ENCODE measurements at places on chromosomes 11 and 22.

GRCh38 chr11:60633645-60634044 lies 65.8 kb upstream of the MS4A8 start:
- DNase-seq, result no peak

DNA sequence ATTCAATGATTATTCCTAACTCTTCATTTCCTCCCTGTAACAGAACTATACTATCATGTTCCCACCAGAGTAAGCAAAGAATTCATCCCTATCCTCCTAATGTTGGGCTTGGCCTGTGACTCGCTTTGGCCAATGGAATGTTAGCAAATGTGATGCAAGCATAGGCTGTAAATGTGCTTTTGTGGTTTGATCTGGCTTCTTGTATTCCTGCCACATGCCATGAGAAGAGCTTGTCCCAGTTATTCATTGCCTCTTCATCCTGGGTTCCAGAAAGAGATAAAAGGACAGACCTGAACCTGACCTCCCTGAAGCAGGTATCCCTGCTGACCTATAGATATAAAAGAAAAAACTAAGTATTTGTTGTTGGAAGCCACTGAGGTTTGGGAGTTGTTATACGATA lies 51.0 kb downstream of the SYTL2 start:
- DNase-seq, result no peak

DNA sequence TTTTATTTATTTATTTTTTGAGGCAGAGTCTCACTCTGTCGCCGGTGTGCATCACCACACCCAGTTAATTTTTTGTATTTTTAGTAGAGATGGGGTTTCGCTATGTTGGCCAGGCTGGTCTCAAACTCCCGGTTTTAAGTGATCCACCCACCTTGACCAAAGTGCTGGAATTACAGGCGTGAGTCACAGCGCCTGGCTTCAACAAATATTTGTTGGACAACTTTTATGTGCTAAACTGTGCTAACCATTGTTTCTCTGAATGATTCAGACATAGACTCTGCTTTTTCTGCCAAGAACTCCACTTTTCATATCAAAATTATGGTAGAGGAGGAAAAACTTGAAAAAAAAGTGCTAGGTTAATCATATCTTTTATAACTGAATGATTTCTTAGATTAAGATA lies 36.3 kb downstream of the MMP7 start:
- no peak for DNase-seq

GRCh38 chr22:29511126-29511862 lies 31.3 kb downstream of the NEFH start:
- DNase-seq, result no peak

GRCh38 chr22:47345025-47345424 lies 582.6 kb downstream of the TBC1D22A start:
- DNase-seq, result no peak

DNA sequence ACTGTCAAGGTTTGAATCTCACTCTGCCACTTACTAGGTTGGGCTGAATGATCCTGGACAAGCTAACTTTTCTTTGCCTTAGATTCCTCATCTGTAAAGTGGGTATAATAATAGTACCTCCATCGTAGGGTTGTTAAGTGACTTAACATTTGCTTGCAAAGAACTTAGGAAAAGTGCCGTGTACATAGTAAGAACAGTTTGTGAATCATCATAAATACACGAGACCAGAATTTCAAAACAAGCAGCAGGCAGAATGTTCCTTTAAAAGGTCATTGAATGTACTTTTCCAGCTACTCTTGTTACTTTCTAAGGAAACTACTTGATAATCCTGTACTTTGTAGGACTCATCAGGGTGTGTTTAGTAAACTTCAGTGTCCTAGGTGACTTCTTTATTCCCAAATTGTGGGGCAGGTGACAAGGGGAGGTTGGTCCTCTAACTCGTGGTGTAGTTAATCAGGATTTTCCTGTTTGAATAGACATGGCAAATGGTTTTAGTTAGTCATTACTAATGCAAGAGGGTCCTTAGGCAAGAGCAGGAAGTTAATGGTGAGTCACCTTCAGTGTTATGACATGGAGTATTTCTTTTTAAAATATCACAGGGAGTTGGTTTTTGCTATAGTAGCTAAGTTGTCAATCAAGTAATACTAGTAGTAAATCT lies 67.9 kb downstream of the YAP1 start:
- DNase-seq, result no peak

- DNase-seq, result no peak
Observed at GRCh38 chr11:109041876-109042275, 377.0 kb downstream of the DDX10 start.

GRCh38 chr11:100922121-100922520 lies 207.5 kb downstream of the PGR start:
- DNase-seq, result no peak

- peak; percentile 73 for DNase-seq
Observed at GRCh38 chr11:117822074-117823033, 2.2 kb downstream of the FXYD2 start.

DNA sequence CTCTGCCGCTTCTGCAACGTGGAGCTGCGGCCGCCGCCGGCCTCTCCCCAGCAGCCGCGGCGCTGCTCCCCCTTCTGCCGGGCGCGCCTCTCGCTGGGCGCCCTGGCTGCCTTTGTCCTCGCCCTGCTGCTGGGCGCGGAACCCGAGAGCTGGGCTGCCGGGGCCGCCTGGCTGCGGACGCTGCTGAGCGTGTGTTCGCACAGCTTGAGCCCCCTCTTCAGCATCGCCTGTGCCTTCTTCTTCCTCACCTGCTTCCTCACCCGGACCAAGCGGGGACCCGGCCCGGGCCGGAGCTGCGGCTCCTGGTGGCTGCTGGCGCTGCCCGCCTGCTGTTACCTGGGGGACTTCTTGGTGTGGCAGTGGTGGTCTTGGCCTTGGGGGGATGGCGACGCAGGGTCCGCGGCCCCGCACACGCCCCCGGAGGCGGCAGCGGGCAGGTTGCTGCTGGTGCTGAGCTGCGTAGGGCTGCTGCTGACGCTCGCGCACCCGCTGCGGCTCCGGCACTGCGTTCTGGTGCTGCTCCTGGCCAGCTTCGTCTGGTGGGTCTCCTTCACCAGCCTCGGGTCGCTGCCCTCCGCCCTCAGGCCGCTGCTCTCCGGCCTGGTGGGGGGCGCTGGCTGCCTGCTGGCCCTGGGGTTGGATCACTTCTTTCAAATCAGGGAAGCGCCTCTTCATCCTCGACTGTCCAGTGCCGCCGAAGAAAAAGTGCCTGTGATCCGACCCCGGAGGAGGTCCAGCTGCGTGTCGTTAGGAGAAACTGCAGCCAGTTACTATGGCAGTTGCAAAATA lies 816 bp downstream of the PDE3B start:
- DNase-seq, result peak; percentile 32

DNA sequence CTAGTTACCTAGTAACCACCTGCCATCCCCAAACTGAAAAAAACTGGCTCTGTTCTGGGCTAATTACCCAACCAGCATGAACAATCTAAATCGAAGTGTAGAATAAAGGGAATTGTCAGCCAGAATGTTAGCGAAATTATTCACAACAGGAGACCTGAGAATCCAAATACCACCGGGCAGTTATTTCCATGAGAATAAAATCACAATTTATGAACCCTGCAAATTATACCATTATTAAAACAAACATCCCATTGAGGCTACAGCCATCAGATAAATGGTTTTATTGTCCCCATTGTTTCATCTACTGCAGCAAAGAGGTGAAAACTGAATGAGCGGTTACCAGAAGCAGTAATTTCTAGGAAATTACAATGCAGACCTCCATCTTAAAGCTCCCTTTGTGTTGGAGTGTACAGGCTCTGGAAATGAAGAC lies 21.7 kb downstream of the FAM168A start:
- DNase-seq, result no peak

DNA sequence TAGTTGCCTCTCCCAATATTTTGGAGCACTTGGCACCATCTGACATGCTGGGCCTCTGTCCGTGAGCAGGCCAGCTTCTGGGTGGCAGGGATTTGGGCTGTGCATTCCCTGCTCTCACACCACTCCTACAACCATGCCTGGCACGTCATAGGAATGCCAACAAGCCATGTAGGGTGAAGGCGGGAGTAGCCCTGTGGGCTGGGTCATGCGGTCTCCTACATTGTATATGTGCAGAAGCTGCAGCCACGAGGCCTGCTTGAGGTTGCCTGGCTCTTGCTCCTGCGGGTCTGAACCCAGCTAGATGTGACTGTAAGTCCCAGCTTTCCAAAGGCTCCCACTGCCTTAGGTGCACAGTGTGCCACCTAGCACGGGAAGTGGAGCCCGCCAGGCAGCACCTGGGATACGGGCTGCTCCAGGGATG lies 14.5 kb downstream of the MYEOV start:
- no peak for DNase-seq

- no peak for DNase-seq
Observed at GRCh38 chr11:75035256-75035655, 46.5 kb downstream of the NEU3 start.

DNA sequence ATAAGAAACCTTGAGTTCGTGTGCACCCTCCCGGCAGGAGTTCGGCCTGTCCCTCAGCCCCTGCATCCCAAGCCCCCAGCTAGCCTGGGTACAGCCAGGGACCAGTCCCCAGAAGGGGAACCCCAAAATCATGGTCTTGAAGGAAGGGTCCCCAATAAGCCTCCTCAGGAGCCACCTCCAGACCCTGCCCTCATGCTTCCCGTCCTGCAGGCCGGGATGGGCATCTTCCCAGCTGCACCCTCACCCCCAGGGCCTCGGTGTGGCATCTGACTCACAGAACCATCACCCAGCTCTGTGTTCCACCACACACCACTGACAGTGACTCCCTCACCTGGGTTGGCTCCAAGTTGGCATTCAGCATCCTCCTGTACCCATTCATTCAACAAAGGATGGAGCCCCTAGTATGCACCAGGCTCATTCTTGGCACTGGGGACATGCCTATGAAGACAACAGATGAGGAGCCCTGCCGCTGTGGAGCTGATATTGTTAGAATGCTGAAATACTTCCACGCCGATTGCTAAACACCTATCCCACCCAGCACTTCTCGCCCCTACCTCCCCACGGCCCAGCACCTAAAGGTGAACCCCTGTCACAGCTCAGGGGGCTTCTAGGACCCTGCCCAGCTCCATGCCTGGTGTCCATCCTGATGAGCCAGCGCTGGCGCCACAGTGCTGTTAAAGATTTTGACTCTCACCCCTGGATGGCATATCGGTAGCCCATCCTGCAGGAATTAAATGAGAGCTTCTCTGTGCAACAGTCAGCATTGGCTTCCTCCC lies 77.8 kb downstream of the BUD13 start:
- DNase-seq, result no peak

GRCh38 chr22:45830531-45831245 lies 146.3 kb downstream of the WNT7B start:
- no peak for DNase-seq

DNA sequence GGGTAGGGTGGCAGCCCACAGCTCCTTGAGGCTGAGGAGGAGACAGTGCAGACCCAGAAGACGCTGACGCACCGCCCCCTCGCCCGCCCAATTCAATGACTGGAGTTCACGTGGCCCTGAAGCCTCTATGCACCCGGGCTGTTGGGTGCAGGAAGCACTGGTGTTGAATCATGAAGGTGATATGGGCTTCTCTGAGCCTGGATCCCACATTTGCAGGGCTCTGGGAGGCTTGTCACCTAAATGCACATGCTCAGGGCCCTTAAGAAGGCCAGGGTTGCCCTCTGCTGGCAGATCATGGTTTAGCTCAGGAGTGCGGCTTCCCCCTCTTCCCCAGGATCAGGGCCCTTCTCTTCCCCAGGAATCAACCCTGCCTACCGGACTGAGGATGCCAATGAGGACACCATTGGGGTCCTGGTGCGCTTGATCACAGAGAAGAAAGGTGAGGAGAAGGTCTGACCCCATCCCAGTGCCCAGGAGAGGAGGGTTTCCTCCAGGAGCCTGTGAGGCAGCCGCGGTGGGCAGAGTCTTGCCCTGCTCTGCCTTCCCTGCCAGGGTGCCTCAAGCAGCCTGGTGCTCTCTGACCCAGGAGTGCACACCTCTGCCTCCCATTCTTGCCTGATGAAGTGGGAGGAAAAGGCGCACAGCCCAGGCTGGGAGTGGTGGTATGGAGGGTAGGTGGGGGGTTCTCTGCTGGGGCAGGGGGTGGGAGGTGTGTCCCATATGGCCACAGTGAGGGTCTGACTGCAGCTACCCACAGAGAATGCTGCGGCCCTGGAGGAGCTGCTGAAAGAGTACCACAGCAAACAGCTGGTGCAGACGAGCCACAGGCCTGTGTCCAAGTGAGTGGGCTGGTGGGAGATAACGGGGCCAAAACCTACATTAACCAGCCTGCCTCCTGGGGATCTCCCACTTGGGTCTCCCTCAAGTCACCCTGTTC lies 17.5 kb downstream of the RELT start:
- DNase-seq, result peak; percentile 83

DNA sequence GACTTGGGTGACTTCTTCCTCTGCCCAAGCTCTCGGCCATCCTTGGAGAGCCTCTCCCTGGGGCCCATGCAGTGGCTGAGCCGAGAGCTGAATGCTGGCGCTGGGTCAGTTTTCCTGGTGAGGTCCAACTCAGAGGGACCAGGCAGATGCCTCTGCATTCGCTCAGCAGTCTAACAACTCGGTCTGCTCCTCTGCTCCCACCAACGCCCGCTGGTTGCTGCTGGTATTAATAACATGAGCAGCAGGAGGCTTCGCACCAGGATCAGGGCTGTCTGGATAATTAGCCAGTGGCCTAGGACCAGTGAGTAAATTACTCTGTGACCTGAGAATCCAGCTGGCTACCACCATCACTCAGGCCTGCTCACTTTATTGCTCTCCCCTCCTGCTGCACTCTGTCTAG lies 77.7 kb upstream of the FAM181B start:
- DNase-seq, result no peak

DNA sequence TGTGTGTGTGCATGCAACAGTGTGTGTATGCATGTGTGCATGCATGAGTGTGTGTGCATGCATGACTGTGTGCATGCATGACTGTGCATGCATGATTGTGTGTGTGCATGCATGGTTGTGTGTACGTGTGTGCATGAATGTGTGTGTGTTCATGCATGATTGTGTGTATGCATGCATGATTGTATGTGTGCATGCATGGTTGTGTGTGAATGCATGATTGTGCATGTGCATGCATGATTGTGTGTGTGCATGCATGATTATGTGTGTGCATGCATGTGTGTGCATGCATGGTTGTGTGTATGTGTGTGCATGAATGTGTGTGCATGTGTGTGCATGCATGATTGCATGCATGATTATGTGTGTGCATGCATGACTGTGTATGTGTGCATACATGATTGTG lies 1052.0 kb downstream of the TBC1D22A start:
- no peak for DNase-seq

DNA sequence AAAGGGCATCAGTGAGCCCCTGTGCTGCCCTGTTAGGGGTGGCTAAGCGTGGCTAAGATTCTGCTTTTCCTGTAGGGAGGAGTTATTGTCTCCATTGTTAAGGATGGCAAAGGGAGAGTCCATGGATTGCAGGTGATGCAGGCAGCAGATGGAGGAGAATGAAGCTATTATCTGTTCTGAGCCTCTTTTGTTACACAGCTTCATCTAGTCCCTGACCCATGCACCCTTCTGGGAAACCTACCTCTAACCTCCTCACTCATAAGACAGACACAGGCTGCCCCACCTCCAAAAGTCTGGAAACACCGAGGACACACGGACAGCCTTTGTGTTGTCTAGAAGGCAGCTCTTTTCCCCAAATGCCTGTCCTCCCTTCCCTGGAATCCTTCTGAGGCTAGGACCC lies 13.7 kb downstream of the SMIM38 start:
- DNase-seq, result no peak

All from BE2C (cell line).